ENCODE measurements at places on chromosomes 2 and 18.

GRCh38 chr18:34458410-34458977 lies 233.8 kb upstream of the NOL4 start:
- no peak for DNase-seq

DNA sequence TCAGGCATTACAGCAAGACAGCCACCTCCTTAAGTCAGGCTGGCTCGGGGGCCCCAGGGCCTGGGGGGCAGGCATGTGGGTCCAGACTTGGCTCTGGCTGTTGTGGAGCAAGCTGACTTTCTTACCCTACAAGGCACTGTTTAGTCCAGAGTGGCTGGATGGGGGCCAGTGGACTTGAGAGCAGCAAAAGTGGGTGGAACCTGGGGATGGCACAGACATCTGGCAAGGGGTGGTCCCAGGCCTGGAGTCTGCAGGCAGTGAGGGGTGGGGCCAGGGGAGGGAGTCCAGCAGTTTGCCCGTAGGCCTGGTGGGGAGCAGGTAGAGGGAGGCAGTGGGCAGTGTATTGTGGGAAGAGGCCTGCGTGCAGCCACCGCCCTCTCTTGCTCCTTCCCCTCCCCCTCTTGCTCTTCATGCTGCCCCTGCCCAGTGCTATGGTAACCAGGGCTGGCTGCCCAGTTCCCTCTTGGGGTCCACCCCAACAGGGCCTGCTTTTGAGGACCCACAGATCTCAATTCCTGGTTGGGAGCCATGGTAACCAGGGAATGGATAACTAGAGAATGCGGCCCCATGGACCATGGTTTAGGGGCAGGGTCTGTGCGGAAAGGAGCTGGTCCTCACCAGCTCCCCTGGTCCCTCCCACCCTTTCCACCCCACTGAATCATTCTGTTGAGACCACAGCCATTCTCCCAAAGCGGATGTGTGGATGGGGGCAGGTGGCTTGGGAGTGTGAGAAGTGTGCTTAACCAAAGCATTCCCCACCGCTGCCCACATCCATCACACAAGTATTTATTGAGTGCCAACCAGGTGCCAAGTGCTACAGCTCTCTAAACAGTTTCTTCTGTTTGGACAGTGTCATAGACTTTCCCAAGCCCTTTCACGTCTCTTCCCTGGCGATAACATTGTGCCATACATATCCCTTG lies 19.3 kb downstream of the SPEG start:
- peak; percentile 95 for DNase-seq

- DNase-seq = no peak
Observed at GRCh38 chr2:205188239-205189138, 493.8 kb upstream of the NRP2 start.

DNA sequence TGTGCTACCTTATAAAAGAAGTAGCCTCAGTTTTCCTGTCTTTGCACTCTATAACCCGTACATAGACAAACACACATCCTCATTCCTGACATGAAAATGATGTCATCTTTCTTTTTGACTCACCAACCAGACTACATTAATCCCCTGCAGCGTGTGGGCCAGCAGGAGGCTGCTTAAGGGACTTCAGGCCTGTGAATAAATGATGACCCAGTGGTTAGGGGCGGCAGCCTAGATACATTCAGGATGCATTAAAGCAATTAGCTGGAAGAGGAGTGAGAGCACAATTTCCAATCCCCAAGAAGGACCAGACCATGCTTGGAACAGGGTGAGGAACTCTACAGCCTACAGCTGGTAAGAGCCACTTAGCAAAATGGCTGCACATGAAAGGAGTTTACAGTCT lies 57.3 kb upstream of the KLF7 start:
- DNase-seq = no peak

GRCh38 chr2:227568852-227569169 lies 29.9 kb upstream of the SCYGR2 start:
- DNase-seq = no peak
